ENCODE measurements at places on chromosomes 4 and X.

DNA sequence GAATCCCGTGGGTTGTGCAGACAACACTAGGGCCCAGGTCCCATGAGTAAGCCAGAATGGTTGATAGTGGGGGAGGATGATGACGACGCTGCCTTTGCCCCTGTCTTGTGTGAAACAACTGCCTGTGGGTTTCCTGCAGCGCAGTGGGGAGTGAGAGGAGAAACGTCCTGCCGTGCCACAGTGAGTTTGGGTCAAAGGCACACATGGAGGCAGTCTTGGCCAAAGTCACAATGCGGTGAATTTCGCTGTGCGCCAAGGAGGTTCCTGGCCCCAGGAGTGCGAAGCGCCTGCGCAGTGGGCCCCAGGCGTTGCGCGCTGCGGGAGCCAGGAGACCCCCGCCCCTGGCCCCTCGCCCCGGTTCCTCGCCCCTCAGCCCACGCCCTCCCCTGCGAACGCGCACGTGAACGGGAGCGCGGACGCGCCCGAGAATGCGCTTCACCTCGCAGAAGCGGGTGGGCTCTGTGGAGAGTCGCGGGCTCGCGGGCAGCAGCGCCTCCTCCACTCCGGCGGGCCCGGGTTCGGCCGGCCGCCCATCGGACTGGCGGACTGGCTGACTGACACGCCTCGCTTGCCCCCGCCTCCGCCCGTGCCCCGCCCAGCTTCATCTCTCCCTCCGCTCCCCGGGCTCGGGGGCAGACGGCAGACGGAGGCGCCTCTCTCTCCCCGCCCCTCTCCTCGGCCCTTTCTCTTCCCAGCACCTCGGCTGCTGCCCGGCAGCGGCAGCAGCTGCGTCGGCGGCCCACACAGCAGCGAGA lies at the start of gene NUDT10:
NUDT10 (plus strand) TSS at position 635 of the 755 bp plus-strand sequence. CDS start 144 bp downstream, outside the sequence.
- DNase-seq = peak; percentile 11

DNA sequence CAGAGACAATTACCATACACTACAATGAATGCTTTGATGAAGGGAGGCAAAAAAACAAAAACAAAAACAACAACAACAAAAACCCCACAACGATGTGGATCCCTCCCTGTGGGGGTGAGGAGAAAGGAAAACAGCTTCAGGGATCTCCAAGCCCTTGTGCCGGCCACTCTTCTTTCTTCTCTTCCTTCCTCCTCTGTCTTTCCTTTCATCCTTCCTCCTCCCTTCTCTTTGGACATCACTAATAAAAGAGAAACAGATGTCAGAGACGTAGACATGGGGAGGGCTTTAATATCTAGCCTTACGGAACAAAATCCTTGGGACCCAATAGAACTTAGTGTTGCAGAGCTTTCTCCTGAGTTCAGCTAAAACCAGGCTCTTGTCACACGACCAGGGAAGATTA lies 18.8 kb upstream of the STX18 start:
- DNase-seq = no peak

GRCh38 chr4:165757451-165757850 lies 115.6 kb upstream of the TLL1 start:
- DNase-seq = no peak

DNA sequence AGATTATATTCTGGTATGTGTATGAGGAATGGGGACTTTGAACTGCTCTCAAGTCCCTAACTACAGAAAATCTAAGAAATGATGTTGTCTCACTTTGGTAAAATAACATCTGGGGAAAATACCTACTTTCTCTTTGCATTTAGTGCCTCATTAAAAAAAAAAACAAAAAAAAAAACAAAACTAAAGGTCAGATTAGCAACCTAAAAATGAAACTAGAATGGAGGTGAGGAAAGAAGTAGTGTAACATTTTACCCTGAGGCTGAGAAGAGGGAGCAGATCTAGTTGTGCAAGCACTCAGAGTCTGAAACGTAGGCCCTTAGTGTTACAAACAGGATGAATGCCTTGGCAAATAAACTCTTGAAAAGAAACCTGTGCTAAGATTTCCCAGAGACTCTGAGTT lies 56.0 kb downstream of the VGLL1 start:
- no peak for DNase-seq

DNA sequence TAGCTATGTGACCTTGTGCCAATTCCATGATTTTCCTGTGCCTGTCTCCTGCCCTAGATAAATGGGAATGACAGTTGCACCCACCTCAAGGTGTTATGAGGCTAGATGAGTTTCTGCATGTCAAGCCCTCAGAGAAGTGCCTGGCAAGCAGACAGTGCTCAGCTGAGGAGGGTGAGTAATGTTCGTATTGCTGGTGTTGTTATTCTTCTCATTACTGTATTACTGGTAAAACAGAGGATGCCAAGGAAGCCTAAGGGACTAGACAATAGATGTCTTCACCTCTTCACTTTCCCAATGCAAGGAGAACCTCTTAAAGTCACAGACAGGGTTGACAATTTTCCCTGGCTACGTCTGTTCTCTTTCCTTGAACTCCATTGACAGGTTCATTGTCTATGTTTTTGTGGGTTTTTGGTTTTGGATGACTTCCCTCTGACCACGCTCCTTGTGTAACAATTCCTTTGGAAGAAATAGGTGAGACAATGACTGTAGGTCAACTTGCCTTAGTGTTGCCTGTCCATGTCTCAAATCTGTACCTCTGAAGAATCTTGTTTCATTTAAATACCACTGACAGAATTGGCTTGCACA lies 19.2 kb downstream of the ETDC start:
- no peak for DNase-seq

GRCh38 chr4:145176641-145177432 lies 3.6 kb downstream of the OTUD4 start:
- no peak for DNase-seq

DNA sequence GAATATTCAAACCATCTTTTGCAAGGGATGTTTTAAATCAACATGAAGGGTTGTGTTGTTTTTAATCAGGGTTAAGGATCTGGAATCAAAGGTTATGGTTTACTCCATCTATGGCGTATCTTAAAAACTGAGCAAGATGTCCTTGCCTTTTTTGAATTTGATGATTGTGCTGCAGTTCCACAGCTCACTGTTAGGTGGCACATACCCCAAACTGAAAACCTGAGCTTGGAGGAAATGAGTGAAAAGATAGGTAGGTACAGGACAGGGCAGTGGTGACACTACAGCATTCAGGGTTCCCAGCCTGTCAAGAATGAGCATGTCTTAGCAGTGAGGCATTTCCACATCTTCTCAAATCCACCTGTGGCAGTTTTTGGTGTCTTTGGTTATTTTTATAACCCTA lies 13.1 kb upstream of the EOLA1 start:
- no peak for DNase-seq

DNA sequence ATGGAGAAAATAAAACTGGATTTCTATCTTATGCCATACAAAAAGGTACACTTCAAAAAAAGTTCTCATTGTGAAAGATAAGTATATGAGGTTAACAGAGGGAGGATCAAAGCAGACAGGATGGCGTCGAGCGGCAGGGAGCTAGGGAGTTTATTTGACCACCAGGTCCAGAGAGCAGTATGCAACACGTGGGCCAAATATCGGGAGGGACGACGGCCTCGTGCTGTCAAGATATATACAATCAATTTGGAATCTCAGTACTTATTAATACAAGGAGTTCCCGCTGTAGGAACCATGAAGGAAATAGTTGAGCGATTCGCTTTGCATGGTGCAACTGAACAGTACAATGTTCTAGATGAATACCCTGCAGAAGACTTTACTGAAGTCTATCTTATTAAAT lies 1069.4 kb upstream of the INTU start:
- DNase-seq = no peak

GRCh38 chrX:1321674-1322073 lies 14.9 kb upstream of the IL3RA start:
- DNase-seq = no peak

GRCh38 chr4:76957004-76957738 lies 7.6 kb downstream of the SEPTIN11 start:
- DNase-seq = no peak

DNA sequence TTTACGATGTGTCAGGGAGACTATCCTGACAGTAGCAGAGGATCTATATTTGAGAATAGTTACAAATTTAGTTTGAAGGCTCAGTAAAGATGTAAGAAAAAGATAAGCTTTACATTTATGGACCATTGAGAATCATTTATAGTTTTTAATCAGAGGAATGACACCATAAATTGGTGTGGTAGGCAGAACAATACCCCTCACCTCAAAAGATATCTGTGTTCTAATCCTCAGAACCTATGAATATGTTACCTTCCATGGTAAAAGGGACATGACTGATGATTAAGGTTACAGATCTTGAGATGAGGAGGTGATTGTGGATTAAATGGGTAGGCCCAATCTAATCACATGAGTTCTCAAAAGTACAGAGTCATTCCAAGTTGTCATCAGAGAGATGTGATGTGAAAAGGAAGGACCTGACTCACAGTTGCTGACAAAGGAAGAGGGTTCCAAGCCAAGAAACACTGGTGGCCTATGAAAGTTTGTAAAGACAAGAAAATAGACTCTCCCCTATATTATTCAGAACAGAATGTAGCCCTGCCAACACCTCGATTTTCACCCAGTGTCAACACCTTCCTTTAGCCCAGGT lies 27.0 kb downstream of the EREG start:
- no peak for DNase-seq

- no peak for DNase-seq
Measured at GRCh38 chr4:20432088-20432487, 180.4 kb downstream of the SLIT2 start.

GRCh38 chr4:21046141-21046540 lies 345.9 kb downstream of the PACRGL start:
- DNase-seq = no peak

DNA sequence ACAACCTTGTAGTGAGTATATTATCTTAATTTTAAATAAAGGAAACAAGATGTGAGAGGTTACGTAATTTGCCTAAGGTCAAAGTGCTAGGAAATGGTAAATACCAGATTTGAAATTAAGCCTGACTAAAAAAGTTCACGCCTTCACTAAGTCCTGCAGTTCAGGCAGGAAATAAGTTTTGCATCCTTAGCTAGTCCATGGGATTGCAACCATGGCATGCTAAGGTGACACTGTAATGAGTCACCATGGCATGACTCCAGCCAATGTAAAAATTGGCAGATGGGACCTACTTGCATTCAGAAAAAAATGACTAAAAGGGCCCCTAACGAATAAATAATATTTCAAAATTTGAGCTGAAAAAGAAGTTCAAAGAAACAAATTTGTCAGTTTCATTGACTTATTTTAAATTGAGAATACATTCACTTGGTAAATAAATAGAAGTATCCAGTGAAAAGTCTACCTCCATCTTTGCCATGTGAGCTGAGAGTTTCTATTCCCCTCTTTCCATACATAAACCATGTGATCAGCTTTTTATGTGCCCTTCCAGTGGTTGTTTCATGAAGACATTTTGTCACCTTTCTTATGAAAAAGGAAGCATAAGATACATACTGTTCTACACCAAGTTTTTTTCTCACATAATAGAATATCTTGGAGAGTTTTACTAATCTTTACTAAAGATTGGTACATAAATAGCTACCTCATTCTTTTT lies 72.4 kb downstream of the ANKRD50 start:
- no peak for DNase-seq

DNA sequence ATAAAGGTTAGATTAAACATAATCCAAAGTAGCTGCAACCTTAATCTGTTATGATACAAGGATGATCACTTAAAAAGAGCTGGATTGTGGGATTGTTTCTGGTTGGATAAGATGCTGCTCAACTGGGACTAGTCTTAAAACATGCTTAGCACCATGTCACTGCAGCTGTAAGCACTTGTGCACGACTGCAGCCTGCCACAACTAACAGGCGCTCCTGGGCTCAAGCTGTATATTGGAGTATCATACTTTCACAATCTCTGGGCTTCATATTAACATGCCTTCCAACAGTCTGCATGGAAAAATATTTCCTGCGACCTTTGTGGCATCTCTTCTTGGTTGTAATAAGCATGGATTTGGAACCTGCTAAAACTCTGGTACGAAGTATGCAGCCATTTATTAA lies 493.0 kb upstream of the PITX2 start:
- DNase-seq = no peak

DNA sequence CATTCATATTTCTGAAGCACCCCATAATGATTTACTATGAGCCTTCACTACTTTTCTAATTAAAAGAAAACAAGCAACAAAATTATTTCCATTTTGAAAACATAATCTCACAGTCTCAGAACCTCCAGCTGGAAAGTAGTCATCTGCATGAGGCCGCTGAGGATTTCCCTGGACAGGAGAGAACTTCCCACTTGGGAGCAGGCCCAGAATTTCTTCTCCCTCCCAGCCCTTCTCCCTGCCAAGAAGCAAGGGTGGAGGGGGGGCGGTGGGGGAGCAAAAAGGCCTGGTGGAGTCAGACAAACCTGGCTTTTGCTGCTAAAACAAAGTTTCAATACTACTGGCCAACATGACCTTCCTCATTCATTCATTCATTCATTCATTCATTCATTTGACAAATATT lies 167.3 kb downstream of the PJA1 start:
- DNase-seq = no peak

DNA sequence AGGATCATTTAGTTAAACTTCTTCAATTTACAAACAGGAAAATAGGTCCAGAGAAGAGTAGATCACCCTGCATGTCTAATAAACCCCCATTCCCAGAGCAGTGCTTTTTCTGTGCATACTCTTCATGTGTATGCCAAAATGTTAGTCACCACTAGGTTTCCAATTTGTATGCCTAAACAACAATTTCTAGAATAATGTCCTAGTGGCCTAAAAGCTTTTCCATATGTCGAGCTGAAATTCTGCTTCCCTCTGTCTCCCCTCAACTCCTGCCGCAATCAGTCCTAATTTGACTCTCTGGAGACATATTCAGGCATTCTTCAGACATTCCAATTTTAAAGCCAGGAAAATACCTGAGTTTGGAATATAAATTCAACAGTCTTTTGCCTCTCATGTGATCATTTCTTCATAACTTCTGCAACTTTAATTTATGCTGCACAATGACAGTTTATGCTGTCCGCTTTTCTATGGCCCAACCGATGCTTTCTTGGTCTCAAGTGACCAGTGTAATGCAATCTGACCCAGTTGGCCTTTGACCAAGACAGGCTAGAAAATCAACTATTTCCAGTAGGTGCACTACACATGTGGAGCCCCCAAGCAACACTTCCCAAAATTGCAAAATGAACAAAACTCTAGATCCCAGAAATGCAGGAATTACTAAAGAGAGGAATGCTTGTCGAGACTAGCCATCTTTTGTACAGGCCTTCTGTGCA lies 122.9 kb upstream of the FMR1 start:
- no peak for DNase-seq

- no peak for DNase-seq
Measured at GRCh38 chr4:174365018-174365587, 81.4 kb downstream of the CEP44 start.

DNA sequence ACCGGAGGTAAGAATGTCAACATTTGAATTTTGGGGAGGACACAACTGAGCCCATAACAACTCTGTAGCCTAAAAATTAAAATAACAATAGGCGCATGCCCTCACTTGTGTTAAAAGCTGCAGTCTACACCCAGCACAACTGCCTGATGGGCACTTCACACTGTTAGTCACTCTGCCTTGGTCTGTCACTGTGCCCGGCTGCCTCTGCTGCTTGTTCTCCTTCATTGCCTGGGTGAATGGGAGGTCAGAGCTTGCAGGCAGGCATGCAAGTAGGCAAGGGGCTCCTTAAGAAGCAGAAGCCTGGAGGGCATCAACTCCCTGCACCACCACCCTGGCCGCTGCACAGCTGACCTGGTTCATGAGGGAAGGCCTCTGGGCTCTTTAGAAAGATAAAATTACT lies 374.8 kb downstream of the MID1IP1 start:
- DNase-seq = no peak

Measured in stimulated activated CD8-positive, alpha-beta memory T cell treated with anti-CD3 and anti-CD28 coated beads, Interleukin-7, amount 100 ng/mL, for 24 hours (primary cell).